ENCODE measurements at places on chromosomes 11 and 22.

DNA sequence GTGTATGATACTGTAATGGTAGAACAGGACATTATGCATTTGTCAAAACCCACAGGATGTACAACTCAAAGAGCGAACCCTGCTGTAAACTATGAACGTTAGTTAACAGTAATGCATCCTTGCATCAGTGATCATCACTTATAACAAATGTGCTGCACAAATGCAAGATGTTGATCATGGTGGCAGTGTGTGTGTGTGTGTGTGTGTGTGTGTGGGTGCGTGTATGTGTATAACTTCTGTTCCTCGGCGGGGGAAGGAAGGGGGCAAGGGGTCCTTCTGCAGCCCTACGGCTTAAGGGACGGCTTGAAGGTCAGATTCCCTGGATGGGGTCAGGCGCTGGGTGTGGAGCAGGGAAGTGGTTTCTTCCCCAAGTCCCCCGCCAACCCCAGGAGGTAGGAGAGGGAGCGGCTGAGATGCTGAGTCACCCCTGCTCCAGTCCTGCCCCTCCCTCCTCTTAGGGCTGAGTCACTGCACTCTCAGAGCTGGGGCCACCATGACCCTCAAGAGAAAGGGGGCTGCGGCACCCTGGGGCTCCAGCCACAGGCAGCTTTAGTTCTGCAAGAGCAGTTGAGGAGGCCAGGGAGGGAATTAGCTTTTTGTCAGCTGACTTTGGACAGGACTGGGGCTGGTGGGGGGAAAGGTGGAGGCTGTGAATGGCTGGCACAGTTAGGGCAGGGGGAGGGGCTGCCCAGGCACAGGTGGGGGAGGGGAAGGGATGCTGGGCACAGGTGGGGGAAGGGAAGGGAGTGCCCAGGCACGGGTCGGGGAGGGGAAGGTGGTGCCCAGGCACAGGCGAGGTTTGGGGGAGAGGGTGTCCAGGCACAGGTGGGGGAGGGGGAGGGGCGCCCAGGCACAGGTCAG lies 8.8 kb upstream of the CTSD start:
- DNase-seq: peak; percentile 96

GRCh38 chr22:39432361-39432811 lies 24.4 kb upstream of the MGAT3 start:
- no peak for DNase-seq

DNA sequence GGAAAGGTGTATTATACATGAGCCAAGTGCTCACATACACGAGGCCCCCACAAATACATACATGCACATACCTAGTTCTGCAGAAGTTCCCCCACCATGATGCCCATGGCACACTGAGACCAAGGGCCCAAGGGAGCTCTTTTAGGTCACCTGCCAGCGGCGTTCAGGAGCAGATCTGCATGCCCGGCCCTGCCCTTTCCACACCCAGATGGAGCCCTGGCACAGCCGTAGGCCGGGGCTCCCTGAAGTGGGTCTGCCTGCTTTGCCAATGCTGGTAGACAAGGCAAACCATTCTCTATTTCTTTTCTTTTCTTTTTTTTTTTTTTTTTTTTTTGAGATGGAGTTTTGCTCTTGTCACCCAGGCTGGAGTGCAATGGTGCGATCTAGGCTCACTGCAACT lies 21.5 kb downstream of the NFAM1 start:
- no peak for DNase-seq

DNA sequence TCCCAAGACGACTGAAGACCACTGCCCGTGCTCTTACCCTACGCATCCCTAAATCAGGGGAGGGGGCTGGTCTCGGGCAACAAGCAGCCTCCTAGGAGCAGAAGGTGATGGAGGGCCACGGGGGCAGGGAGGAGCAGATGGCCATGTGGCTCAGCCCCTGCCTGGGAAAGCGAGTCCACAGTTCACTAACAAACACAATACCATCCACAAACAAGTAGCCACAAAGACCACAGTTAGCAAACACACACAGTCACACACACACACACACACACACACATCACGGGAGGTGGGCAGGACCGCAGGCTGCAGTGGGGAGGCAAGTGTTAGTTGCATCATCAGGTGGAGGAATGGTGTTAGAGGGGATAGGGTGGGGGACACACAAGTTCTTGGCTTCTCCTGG lies 13.2 kb upstream of the FXYD2 start:
- no peak for DNase-seq

DNA sequence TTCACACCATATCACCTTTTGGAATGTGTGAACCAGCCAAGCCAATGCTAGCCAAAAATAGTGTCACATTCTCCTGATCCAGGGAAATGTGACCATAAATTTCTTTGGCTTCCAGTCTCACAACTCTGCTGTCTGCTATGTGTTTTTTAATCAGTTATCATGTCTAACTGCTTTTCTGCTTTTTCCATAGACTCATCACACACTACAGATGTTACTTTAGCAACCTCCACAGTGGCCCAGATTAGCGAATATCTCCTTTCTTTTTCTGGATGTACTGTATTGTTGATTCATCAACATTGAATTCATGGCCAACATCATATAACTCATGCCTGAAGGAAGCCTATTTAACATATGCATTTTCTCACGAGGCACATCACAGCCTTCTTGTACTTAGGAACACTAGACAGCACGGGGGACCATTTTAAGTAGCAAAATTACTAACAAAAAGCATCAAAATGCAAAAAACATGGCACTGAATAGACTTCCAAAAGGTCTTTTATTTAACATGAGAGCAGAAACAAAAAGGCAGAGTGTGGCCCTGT lies 73.1 kb upstream of the POU2AF2 start:
- no peak for DNase-seq

- no peak for DNase-seq
Measured at GRCh38 chr11:38191101-38191500, 1593.1 kb upstream of the RAG2 start.

DNA sequence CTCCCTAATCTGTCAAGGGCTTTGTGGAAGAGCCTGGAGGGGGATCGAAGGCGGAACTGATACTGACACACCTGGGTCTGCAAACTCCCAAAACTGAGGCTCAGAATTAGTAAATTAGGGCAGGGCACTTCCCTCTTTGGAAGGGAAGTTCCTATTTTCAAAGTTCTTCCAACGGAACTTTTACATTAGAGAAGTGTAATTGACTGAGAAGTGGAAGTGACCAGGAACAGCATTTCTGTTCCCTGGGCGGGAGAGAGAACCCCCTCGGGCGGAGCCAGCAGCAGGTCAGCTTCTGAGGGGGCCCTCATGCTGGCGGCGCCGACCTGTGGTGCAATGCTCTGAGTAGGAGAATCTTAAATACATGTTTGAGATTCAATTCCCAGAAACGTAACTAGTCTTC lies 1.1 kb upstream of the CBL start:
- DNase-seq: no peak

GRCh38 chr11:129412494-129412893 lies 36.8 kb downstream of the BARX2 start:
- DNase-seq: no peak

DNA sequence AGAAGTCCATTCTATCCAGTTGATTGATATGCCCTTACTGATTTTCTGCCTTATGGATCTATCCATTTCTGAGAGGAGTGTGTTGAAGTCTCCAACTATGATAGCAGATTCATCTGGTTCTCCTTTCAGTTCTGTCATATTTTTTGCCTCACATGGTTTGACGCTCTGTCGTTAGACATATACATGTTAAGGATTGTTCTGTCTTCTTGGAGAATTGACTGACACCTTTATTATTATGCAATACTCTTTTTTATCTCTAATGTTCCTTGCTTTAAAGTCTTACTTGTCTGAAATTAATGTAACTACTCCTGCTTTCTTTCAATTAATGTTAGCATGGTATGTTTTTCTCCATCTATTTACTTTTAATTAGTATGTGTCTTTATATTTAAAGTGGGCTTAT lies 12.1 kb upstream of the ARHGAP20 start:
- DNase-seq: no peak

GRCh38 chr11:122242731-122243130 lies 126.7 kb upstream of the BLID start:
- DNase-seq: no peak

DNA sequence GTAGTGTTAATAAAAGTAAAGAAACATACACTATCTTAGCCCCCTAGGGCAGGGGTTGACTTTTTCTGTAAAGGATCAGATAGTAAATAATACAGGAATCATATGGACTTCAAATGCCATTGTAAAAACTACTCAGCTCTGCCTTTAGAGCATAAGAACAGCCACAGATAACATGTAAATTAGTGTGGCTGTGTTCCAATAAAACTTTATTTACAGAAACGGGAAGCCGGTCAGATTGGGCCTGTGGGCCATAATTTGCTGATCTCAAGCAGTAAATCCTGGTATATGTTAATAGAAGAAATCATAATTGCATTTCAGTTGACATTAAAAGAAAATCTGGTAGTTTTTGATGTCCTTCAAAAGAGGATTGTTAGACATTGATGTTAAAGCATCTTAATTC lies 76.5 kb downstream of the ZC3H12C start:
- no peak for DNase-seq

DNA sequence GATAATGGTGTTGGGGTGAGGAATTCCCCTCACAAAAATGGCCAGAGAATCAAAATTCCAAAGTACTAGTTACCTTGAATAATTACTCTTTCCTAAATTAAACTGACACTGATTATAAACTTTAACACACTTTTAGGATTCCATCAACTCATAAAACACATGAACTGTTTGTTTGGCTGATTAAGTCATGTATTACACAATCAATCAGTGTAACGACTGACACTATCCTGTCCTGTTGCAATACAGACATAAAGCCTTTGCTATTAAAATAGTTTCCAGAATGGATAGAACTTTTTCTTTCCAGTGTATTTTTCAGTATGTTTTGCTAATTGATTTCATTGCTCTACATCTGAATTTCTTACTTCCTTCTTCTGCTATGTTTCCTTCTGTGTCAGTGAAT lies 1709.4 kb upstream of the RAG2 start:
- no peak for DNase-seq

DNA sequence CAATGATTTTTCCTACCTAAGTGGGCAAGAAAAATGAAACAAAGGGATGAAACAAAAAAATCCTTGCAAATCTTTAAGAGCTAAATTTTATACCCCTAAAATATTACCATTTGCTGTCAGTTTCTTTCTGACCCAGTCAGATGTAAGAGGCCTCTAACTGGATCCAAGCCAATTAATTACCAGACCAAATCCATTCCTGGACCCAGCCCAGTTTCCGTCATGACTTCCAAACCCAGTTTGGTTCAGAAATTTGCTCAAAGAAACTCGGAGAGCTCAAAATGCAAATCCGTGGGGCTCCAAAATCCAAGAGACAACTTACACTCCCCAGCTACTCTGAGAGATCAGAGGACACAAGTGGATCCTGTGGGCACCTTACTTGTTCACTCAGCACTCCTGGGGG lies 46.8 kb downstream of the TRIM44 start:
- no peak for DNase-seq

GRCh38 chr11:62077132-62077531 lies 46.7 kb upstream of the INCENP start:
- DNase-seq: peak; percentile 37

DNA sequence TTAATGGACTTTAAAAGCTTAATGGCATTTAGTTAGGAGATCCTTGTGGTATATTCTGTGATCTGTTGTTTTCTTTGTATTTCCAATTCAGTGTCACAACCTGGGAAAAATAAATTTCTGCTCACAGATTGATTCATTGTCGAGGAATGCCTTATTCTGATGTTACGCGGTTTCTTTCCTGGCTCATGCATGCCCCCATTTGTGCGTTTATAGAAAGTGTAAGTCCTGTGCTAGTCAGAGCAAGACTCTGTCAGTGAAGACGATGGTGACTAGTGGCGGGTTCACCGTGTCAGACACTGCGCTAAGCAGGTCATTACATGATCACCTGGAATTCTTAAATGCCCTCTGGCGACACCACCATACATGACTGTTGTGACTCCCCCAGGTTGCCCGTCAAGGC lies 169.4 kb downstream of the TBC1D22A start:
- DNase-seq: peak; percentile 85

- no peak for DNase-seq
Measured at GRCh38 chr11:131108760-131109159, 192.5 kb upstream of the SNX19 start.

- DNase-seq: peak; percentile 94
Measured at GRCh38 chr11:9568854-9569587, 4.4 kb upstream of the WEE1 start.

- peak; percentile 95 for DNase-seq
Measured at GRCh38 chr22:30420347-30421125, 5.0 kb upstream of the MTFP1 start.

GRCh38 chr11:120060512-120060911 lies 77.4 kb downstream of the TRIM29 start:
- no peak for DNase-seq

DNA sequence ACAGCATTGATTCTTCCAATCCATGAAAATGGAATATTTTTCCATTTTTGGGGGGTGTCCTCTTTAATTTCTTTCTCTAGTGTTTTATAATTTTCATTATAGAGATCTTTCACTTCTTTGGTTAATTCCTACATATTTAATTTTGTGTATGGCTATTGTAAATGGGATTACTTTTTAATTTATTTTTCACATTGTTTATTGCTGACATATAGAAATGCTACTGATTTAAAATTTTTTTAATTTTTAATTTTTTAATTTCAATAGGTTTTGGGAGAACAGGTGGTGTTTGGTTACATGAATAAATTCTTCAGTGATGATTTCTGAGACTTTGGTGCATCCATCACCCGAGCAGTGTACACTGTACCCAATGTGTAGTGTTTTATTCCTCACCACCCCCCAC lies 26.6 kb upstream of the OOSP4B start:
- DNase-seq: no peak

GRCh38 chr11:67364783-67365722 lies 8.3 kb downstream of the CLCF1 start:
- DNase-seq: no peak

GRCh38 chr11:10382518-10382917 lies 72.5 kb upstream of the AMPD3 start:
- no peak for DNase-seq

DNA sequence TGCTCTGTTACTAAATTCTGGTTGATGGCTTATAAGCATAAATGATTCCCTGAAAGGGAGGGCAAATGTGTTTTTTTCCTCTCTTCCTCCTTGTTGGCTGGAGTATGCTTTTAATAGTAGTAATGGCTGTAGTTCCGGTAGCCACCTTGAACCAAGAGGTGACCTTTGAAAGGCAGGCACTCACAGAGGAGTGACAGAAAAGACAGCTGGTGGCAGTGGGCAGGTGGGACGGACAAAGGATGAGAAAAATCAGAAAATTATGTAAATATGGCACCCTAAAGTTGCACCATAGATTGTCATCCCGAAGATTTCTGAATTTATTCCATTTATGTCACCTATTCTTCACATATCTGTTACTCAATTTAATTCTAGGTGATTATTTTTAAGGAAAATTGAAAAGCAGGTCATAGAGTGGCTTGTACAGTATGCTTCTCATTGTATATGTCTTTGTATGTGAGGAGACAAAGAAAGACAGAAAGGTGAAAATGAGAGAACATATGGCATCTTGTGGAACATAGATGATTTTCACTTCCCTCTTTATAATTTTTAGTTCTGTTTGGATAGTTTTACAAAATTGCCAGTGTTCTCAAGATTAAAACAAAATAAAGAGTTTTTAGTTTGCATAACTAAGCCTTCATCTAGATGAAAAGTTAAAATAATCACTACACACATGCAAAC lies 17.0 kb downstream of the CASP12 start:
- no peak for DNase-seq

GRCh38 chr11:42778193-42778592 lies 533.6 kb upstream of the API5 start:
- DNase-seq: no peak
